ENCODE measurements at places on chromosomes 16 and 17.

DNA sequence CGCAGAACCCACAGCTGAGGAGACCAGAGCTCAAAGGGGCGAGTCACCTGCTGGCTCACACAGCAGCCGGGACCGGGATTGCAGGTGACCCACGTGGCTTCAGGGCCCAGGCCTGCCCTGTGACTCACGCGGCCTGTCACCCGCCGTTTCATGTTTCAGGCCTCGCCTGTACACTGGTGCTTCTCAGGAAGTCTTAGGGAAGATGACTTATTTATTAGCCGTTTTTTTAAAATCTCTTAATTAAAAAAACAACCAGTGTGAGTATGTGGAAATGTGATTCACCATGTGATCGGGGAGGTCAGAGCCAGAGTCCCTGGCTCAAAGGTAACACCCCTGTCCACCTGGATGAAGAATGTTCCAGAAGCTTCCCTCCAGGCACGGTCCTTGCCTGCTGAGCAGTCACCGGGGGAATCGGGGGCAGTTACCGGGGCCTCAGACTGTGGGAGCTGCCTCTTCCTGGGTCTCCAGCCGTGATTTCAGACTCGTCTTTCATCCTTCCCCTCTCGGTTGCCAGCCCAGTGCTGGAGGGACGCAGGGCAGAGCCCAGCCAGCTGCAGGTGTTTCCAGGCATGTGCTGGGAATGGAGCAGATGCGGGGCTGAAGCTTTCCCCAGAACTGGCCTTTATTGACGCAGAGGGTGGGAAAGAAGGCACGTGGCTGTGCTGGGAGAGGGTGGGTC is 49.3 kb downstream of the CMIP start:
- DNase-seq, result peak; percentile 32

DNA sequence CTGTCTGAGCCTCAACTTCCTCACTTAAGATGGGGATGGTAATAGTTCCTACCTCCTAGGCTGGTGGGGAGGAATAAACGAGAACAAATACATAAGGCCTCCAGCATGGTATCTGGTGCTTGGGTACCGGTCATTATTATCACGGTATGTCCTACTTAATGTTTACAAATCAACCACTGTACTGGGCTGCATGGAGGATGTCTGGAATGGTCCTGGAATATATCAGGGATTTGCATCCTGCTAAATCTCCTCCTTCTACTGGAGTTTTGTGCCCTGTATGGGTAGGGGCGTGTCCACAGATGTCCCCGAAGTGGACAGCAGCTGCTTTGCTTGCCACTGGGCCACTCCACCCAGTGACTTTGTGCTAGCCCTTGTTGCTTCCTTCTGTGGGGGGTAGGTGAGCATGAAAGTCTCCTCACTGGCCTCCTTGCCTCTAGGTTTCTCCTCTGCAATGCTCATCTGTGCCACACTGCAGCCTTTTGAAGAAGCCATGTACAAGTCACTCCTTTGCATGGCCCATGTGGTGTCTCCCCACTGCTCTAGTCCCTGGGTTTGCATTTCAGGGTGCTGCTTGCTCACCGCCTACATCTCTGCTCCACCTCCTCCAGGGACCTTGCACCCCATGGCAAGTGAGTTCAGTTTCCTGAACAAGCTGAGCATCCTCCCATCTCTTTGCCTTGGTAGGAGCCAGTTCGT is 2.2 kb upstream of the CMIP start:
- no peak for DNase-seq

GRCh38 chr17:16374146-16374938 is 6.5 kb upstream of the UBB start:
- DNase-seq, result no peak

- DNase-seq, result no peak
These were observed 561.9 kb upstream of the SOX9 start for GRCh38 chr17:71558901-71559300.

GRCh38 chr17:68579194-68579927 is 21.8 kb downstream of the FAM20A start:
- no peak for DNase-seq

DNA sequence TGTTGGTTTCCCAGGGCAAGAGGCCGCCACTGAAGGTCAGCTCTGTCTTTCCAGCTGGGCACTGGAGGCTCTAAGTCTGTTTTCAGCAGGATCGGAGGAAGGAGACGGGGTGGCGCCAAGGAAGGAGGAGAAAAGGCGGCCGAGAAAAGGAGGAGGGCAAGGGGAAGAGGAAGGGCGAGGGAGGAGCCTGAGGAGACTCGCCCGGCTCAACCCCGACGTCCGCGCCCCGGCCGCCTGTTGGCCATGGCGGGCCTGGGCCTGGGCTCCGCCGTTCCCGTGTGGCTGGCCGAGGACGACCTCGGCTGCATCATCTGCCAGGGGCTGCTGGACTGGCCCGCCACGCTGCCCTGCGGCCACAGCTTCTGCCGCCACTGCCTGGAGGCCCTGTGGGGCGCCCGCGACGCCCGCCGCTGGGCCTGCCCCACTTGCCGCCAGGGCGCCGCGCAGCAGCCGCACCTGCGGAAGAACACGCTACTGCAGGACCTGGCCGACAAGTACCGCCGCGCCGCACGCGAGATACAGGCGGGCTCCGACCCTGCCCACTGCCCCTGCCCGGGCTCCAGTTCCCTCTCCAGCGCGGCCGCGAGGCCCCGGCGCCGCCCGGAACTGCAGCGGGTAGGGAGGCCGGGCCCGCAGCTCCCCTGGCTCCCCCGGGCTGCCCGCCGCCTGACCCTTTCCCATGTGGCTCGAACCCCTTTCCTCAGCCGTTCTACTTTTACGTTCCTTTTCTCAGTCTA is at the start of gene RNF135:
RNF135 (plus strand) TSS at position 209 of the 737 bp plus-strand sequence; CDS start at position 244, 35 bp downstream.
- peak; percentile 62 for DNase-seq

GRCh38 chr16:84043486-84044117 is 1.0 kb upstream of the SLC38A8 start:
- no peak for DNase-seq

GRCh38 chr16:12976936-12977335 is 75.5 kb downstream of the SHISA9 start:
- no peak for DNase-seq

GRCh38 chr16:58338205-58338604 is 43.4 kb upstream of the PRSS54 start:
- DNase-seq, result no peak

- DNase-seq, result no peak
These were observed 48.4 kb downstream of the SEC14L1 start for GRCh38 chr17:77189148-77189547.

DNA sequence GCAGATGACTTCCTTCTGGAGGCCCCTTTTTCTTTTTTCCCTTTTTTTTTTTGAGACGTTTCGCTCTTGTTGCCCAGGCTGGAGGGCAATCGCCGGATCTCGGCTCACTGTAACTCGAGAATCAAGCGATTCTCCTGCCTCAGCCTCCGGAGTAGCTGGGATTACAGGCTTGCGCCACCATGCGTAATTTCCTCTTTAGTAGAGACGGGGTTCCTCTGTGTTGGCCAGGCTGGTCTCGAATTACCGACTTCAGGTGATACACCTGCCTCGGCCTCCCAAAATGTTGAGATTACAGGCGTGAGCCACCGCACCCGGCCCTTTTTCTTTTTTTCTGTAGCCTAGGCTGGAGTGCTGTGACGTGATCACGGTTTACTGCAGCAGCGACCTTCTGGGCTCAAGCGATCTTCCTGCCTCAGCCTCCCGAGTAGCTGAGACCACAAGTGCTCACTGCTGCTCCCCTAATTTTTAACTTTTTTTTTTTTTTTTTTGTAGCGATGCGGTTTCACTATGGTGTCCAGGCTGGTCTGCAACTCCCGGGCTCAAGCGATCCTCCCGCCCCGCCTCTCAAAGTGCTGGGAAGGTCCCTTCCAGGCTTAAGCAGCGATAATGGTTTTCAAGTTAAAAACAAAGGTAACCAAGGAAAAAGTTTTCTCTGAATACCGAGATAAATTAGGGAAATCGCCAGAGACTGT is 956 bp upstream of the IST1 start:
- no peak for DNase-seq

GRCh38 chr16:67796099-67796718 is 10.2 kb downstream of the RANBP10 start:
- DNase-seq, result no peak

DNA sequence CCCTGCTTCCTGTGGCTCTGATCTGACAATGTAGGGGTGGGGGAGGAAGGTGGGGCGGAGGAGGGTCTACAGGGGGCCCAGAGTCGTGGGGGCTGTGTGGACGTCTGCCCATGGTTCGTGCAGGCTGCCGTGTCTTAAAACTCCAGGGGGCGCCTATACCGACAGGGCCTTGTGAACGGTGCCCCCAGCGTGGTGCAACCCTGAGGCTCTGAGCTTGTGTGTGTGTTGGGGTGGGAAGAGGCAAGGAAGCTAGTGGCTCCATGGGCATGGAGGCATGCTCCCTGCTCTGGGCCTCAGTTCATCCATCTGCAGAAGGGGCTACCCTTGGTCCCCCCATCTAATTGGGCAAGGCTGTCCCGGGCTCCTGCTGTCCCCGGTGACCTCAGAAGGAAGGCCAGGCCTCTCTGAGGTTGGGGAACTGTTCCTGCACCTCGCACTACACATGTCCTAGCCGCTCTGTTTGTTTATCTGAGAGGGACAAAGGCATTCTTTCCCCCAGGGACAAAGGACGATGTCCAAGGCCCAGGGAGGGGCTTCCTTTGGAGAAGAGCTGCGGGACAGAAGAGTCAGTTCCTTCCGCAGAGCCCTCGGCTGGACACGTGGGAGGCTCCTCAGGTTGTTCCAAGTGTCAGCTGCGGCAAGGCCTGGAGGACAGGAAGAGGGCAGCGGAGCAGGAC is 13.5 kb downstream of the CA4 start:
- no peak for DNase-seq

DNA sequence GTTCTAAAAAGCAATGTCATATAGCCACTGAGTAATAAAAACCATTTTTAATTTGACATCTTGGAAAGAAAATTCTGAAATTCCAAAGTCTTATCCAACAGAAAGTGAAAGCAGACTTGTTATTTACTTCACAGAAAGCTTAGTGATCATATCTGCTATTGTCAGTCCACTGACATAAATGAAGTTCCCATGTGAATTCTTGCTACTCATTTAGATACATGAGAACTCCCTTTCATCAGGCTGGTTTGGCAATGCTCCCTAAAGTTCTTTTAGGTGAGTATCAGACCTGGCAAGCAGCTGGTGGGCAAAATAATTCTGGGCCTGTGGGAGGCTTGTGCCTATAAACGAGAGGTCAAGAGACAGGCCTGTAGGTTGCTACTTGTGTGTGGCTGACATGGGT is 23.4 kb downstream of the NME2 start:
- no peak for DNase-seq

- DNase-seq, result no peak
These were observed 393 bp downstream of the RNF166 start for GRCh38 chr16:88705801-88706228.

DNA sequence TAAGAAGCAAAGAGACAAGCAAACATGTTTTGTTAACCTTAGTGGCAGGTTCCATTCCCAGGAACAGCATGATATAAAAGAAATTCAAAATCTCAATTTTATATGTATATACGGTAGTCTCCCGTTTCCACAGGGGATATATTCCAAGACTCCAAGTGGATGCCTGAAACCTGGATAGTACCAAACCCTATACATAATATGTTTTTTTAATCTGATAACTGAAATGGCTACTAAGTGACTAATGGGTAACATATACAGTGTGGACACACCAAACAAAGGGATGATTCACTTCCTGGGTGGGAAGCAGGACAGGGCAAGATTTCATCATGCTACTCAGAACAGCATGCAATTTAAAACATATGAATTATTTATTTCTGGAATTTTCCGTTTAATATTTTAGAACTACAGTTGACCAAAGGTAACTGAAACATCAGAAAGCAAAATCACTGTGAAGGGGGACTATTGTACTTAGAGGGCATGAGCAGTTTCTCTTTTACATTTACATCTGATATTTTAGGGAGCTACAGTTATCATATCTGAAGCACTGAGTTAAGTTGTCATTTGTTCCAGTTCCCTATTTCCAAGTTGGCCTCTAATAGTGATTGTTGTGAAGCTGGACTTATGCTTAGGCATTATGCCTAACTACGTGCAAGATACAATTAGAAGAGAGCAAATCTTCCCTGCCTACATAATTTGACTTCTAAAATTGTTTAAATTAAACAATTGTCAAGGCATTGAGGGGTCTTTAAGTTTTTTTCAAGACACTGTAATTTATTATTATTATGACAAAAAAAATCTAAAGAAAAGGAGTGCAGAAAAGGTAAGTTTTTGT is 34.1 kb upstream of the ABCA6 start:
- DNase-seq, result no peak

GRCh38 chr17:67521775-67522069 is 144.6 kb downstream of the PITPNC1 start:
- no peak for DNase-seq

DNA sequence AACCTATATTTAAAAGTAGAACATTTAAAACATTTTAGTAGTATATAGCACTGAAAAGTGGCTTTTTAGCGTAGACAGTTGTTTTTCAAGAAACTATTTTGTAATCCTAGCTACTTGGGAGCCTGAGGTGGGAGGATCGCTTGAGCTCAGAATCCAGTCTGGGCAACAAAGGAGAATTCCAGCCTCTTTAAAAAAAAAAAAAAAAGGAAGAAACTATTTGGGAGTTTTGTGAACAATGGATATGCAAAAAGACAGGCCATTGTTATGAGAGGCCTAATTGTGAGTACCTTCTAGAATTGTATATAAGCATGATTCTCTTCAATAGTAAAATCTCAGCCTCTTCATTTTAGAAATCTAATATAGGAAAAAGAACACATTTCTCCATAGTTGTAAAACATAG is 17.6 kb downstream of the OMG start:
- no peak for DNase-seq

DNA sequence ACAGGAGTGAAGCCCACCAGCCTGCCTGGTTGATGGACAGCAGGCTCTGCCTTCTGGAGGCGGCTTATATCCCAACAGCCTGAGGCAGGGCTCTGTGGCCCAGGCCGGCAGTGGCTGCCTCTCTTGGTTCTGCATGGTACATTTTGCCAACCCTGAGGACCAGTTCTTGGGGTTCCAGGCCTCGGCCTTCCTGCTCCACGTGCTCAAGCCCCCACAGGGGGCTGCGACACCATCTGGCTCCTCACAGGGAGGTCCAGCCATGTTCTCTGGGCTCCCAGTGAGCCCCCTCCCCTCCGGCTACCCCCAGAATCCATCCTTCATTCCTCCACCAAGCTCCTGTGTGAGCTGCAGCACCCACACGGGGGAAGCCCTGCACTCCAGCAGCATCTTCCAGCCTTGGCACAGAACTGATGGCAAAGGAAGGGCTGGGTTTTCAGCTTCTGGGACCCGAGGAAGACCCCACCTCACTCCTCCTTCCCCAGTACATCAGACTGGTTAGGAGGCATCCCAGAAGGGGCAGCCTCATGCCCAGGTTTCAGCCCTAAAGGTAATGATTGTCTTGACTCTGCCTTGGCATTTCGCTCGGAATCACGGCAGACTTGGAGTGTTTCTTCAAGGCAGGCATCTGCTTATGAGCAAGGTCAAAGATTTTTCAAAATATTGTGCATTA is 231.2 kb downstream of the CPPED1 start:
- no peak for DNase-seq

- DNase-seq, result peak; percentile 67
These were observed at the start of gene NXPH3 for GRCh38 chr17:49575679-49576087. NXPH3 (plus strand) TSS chr17:49575871; CDS start chr17:49576220, 349 bp downstream.

GRCh38 chr16:30585022-30585399 is 486 bp downstream of the ZNF785 start:
- peak; percentile 6 for DNase-seq

DNA sequence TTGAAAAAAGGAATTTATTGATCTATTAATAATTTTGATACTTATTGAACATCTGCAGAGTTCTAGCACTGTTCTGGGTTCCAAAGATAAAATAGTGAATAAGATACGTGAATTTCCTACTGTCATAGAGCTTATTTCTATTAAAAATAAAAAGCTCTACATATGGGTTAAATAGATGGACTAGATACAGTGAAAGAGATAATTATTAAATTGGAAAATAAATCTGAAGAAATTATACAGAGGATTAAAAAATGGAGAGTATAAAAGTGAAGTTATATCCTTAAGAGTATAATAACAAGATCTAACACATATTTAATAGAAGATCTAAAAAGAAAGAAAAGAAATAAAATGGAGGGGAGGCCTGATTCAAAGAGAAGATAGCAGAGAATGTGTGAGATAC is 10.1 kb upstream of the ABCA5 start:
- no peak for DNase-seq
